Activated CD4-positive, CD25-positive, alpha-beta regulatory T cell treated with anti-CD3 and anti-CD28 coated beads, Interleukin-2, amount 50 U/mL, for 72 hours (primary cell): ENCODE measurements at places on chromosomes 3 and 15.

- no peak for DNase-seq
These were observed 306.9 kb downstream of the ZPLD1 start for GRCh38 chr3:102741694-102742093.

GRCh38 chr3:1007866-1008265 is 85.0 kb upstream of the CNTN6 start:
- no peak for DNase-seq

DNA sequence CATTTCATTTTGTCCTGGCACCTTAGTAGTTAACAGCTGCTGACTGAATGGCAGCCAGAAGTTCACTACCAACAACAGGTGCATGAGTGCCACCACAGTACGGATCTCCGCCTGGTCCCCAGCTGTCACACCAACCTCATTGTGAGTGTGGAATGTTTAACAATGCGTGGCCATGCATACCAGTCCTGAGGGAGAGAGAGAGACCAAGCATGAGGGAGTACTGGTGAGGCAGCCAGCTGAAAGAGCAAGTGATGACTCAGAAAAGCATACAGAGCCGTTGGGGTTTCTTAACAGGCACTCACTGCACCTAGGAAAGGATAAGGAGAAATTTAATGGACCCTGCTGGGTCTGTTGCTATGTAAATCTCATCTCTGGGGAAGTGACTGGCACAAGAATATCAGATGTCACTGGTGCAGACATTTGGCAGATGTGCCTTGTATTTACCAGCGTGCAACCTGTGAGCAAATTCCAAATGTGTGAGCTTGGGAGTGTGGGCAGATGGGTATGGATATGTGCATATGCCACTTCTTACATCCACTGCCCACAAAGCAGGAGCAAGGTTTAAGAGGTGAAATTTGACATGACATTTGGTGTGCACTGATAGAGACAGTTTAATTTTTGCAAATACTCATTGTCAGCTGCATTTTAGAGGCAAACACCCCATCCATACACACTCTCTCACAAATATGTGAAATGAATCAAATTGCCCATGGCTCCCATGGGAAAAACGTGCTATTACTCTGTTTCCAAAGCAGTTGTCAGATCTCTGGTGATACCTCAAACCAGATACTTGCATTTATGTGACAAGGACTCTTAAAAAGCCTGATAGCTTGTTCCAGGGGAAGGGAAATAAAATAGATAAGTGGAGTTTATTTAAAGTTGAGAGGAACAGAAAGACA is 245.2 kb upstream of the ARPP21 start:
- DNase-seq = no peak

- DNase-seq = no peak
These were observed 456.2 kb downstream of the ZNF385D start for GRCh38 chr3:21294768-21295167.

GRCh38 chr15:31268108-31268501 is 58.5 kb upstream of the KLF13 start:
- no peak for DNase-seq

DNA sequence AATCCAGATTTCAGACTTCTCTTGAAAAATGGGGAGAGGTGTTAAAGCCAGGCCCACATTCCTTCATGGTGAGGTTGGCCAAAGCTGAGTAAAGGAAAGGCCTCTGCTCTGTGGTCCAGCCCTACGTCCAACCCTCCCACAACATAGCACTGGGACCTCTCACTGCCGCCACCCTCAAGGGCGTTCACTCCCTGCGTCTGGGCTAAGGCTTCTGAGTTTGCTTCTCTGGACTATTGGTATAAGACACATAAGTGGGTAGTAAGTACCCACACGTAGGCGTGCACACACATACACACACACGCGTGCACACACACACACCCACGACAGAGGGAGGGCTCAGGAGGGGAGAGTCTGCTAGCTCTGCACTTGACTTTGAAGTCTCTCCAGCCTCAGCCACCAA is 80.2 kb upstream of the PXYLP1 start:
- no peak for DNase-seq

- DNase-seq = no peak
These were observed 33.0 kb upstream of the SV2B start for GRCh38 chr15:91067036-91067435.

GRCh38 chr3:141795276-141795675 is 32.1 kb downstream of the GRK7 start:
- no peak for DNase-seq

- peak; percentile 38 for DNase-seq
These were observed at the start of gene GMNC for GRCh38 chr3:190862209-190863118. GMNC (minus strand) TSS chr3:190862694; CDS start chr3:190862615, 79 bp downstream.

DNA sequence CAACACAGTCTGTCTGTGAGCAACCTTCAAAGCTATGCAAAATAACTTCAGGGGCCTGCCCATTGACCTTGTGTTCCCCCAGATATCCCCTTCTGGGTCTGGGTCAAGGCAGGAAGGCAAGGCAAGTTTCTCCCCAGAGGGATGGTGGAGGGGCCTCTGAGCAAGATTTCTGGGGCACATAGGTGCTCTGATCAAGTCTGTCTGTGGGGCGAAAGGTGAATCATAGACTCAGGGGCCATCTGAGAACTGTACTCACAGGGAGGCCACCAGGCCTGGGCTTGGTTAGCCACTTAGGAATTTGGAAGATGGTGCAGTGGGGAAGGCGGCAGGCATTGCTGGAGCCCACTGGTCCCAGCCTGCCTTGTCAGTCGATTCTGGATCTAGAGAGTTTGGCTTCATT is 92.4 kb downstream of the MINAR1 start:
- no peak for DNase-seq

DNA sequence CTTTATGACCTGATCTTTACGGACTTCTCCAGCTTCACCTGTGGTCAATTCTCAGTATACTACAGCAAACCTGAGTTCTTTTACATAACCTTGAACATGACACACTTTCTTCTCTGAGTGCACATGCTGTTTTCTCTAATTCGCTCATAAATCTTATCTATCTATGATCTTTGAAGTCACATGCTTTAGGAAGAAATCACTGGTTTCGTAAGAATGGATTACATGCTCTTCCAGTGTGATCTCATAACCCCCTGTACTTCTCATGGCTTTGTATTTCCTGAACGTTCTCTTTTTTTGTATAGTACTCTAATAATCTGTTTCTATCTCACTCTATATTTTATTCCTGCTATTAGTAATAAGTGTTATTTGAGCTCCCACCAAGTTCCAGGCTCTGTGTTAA is 1165.2 kb downstream of the TBL1XR1 start:
- no peak for DNase-seq
